Stimulated activated CD4-positive, alpha-beta T cell treated with anti-CD3 and anti-CD28 coated beads, Interleukin-2, amount 100 ng/mL, for 4 hours (primary cell): ENCODE measurements at places on chromosomes 6 and 20.
A peak's percentile ranks its signal among the peaks of the same experiment; 100 is the strongest.

DNA sequence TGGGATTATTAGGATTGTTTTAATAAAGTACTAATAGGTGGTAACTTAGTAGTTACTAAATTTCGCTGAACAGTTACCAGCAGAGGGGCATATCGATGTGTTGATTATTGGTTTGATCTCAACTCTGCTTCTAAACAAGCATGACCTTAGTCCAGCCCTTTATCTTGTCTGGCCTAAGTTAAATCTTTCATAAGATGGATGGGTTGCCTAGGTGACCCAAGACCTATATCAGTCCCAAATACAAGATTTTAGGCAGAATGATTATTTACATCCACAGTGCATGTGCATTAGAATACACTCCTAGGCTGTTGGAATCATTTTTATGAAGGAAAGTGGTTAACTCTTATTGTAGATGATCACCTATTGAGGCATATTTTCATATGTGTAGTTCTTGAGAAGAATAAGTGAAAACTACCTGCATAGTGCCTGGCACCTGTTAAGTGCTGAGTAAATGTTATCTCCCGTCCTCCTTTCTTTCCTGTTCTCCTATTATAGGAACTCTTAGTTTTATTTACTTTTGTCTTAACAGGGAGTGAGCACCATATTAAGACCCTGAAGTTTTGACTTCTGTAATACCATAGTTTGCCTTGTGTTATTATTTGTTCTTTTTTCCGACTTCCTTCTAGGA is 1.1 kb downstream of the HSF2 start:
- DNase-seq: no peak

DNA sequence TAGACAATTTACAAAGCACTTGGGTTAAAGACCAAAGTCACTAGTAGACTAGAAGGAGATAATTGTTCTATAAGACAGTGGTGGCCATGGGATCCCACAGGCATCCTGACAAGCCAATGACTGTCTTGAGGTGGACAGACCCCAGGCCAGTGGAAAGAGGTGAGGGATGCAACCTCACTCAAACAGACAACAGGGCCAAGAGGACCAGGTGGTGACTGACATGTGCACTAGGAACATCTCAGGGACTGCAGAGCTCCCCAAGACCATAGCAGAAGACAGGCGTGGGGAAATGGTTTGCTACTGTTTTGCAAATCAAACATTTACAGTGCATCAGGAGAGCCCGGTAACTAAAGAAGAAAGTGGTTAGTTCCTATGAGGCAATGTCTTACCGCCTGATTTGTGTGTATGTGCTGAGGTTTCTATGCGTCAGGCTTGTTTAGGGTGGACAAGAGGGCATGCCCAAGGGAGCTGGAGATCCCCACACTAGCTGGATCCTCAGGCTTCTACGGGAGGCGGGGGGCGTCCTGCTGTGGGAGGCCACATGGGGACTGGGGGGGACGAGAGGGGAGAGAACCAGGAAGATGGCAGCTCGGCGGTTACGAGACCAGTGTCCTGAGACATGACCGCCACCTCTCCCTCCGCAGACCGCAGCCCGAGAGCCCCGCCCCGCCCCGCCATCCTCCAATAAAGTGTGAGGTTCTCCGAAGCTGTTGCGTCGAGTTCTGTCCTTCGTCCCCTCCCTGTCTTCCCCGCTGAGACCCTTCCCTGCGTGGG is 623 bp upstream of the MRPS26 start:
- DNase-seq: peak; percentile 13

DNA sequence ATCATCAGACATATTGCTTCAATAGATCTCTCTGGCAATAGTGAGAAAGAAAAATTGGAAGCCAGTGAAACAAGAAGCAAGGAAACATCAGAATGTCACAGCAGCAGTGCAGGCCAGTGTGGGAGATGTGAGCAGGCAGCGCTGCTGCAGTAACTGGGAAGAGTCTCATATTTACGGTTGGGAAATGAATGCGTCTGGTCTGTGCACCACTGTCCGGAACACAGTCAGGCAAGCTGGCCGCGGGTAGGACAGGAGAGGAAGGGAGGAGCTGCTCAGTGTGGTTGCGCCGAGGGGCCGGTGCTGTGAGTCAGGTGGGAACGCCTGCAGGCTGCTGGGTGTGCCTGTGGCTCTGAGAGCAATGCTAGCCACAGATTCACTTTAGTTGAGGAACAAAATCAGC is 6.4 kb upstream of the PSMG4 start:
- no peak for DNase-seq

DNA sequence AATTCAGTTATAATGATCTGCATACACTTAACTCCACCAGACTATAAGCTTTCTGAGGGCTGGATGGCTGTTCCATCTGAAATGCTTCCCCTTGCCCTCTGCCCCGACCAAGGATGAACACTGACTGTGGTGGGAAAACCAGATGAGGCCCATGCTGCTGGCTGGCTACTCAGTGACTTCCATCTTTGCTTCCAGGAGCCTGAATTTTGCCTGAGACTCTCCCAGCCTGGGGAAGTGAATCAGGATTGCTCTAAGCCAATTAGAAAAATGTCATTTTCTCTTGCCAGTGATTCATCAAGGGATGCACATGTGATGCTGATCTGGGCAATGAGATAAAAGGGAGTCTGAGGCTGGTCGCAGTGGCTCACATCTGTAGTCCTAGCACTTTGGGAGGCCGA is 1.7 kb upstream of the TOMM34 start:
- DNase-seq: no peak

DNA sequence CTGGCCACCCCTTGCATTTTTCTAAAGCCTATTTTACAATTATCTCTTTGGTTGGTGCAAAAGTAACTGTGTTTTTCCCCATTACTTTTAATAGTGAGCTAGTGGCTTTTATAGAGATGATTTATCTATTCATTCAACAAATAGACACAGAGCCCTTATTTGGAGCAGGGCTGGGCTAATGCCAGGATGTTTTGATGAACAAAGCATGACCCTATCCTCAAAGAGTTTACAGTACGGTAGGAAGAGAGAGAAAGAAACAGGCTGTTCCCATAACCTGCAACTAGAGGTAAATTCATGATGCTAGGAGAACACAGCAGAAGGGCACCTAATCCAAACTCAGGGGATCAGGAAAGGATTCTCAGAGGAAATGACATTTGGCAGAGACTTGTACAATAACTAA is 37.3 kb upstream of the UST start:
- DNase-seq: no peak

DNA sequence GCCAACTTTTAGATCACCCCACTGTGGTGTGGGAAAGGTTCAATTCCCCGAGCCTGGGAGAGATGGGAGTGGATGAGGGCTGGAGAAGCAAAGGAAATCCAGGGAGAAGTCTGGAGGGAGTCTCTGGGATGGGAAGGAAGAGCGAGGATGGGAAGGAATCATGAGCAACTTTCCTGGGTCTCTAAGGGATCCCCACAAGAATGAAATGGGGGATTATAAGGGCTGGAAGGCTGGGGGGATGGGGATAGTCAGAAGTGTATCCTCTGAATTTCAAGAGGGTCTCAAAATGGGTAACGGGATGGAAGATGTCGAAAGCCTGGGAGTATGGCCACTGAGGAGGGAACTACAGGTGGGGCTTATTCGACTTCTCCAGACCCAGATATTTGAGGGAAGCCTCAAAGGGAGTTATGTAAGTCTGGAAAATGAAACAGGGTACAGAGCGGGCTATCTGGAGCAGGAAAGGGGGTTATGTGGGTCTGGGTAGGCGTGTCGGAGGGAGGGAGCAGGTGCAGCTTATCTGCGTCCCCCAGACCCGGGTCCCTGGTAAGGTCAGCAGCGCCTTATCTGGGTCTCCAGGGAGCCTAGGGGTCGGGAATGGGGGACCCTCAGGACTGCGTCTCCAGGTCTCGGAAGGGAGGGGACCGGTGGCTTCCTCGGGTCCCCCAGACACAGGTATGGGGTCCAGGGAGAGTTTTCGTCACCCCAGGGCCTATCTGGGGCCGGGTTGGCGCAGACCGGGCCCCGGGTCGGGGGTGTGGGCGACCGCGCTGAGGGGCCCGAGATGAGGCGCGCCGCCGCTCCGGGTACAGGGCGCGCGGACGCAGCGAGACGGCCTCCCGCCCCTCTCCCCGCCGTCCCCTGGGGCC is 550 bp downstream of the PLAGL2 start:
- DNase-seq: no peak

DNA sequence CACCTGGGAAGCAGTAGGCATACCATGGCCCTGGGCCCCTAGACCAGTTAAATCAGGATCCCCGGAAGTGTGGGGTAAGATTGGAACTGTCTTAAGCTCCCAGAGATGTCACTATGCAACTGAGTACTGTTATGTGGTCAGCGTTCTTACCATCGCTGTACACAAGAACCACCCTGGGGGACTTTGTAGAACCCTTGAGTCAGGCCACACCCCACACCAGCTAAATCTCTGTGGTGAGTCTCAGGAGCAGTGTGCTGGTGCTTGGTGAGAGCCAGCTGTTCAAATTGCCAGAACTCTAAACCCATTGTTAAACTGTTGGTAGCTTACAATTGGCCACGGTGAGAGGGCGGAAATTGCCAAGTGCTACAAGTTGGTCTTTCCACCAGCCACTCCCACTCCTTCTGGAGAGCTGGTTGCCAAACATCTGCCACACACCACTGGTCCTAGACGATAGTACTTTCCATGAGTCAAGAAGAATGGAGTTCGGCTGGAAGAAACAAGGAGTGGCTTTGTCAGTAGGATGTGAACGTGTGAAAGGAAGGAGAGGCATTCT is 80.5 kb upstream of the SYNDIG1 start:
- no peak for DNase-seq

GRCh38 chr6:124961777-124962638 is at the start of gene RNF217:
Gene RNF217 (plus strand): TSS chr6:124962437. CDS start chr6:124962545, 108 bp downstream.
- no peak for DNase-seq
